GM13976 (cell line): ENCODE measurements at places on chromosomes 3 and 15.

DNA sequence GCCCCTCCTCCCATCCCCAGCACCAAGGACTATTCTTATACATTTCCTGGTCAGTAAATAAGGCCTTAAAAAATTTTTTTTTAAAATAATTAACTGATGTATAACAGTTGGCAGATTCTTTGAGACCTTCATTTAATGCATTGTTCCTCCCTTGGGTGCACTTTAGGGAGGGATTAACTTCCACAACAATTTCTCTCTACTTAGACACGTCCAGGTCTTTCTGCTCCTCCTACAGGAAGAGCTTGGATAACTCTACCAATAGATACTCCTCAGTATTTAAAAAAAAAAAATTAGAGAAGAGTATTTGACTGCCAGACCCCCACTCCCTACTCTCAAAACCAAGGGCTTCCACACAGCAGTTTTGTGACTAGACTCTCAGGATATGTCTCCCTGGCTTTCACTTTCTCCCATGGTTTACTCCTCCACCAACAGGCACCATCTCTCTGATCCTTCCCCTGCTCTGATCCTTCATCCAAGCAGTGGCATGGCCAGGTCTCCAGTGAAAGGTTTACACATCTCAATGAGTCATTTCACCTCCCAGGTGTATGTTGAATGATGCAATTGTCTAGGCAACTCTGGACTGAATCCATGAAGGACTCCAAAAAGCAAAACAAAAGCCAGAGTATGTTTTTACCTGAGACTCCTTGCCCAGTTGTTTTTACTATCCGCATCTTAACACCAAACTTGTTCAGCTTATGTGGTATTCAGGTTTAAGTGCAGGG is 7.4 kb downstream of the ZIC4 start:
- DNase-seq, result no peak

GRCh38 chr3:165983284-165983683 is 146.1 kb upstream of the BCHE start:
- DNase-seq, result no peak

DNA sequence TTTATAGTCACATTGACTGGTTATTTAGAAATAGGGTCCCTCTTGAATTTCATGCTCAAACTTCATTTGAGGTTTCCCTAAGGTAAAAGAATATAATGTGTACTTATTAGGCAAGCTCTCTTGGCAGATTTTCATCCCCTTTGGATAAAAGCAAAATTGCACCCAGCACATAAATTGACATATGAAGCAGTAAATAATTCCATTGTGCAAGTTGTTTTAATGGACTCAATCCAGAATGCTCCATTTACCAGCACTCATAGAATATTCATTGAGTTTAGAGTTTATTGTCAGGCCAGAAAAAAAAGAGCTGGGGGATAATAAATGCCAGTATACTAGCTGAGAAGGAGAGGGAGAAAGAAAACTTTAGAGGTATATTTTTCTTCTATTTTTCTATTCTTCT is 136.8 kb downstream of the TPRG1 start:
- no peak for DNase-seq

DNA sequence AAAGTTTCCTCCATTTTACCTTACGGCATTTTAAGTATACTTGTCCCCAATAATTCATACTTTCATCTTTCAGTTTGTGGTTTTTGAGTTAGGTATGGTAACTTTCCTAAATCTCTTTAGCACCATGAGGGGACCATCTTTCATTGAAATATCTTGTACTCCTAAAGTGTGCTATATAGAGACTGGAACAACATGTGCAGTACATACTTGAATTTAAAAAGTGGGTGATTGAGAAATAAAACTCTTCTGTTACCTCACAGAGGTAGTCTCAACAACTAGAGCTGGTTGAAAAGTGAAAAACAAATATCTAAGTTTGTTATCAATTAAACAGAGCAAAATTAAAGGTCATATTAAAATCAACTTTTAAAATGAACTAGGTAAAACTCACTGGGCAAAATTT is 423.1 kb downstream of the ROBO2 start:
- no peak for DNase-seq

DNA sequence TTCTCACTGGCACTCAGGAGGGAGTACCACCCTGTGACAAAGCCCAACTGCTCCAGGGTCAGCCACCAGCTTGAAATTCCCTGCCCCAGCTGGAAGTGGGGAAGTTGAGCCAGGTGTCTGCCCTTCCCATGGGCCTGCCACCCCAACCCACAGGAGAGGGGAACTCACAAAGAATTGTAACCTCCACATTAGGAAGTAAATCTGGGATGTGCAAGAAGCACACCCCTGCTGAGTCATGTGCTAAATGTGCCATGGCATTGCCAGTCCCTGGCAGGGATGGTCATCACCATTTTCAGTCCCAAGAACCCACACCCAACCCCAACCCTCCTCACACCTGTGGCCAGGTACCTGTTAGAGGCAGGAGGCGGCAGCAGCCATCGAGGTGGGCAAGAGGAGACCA is 165.2 kb upstream of the THBS1 start:
- DNase-seq, result no peak

DNA sequence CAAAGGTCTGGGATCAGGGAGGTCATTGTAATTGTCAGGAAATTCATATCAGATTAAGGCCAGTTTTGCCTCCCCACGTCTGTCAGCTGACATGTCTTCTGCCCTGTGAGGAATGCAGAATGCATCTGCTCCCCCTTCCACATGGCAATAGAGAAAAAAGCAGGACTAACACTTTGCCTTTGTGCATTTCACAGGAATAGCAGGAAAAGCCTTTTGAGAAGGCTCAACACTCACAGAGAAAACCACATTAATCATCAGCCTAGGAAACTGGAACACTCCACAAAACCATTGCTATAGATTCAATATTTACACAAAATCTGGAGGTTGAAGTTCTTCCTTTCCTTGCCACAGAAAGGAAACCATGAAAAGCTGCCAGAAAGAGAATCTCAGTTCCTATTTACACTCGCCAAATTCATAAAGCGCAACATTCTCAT is 165.2 kb upstream of the HES1 start:
- DNase-seq, result no peak

GRCh38 chr3:191781044-191781443 is 320.1 kb downstream of the PYDC2 start:
- DNase-seq, result no peak

DNA sequence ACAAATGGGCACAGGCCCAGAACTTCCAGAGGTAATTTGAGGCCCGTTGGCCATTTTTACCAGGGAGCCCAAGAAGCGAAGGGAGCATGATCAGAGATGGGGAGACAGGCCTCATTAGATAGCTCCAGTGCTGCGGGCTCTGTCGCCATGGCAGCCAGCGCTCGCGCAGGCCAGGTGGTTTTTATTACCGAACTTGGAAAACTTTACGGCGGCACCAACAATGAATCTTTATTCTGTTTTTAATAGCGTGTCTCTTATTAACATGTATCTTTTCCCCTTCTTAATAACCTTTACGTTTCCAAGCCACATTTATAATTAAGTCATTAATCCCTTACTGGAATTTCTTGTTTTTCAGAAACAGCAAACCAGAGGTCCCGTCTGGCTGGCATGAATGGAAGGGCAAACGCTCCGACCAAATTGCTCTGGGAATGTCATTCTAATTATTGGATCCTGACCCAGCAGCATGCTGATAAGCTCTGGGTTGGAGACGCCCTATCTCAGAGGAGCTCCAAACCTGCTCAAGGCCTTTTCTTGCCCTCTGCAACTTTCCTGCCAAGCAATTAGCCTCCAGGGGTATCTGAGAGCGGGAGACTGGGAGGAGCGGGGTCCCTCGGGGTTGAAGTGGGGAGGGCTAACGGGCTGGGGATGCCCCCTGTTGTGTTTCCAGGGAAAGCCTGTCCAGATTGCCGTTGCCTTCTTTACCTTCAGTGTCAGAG is 256.4 kb downstream of the TLE3 start:
- DNase-seq, result no peak

DNA sequence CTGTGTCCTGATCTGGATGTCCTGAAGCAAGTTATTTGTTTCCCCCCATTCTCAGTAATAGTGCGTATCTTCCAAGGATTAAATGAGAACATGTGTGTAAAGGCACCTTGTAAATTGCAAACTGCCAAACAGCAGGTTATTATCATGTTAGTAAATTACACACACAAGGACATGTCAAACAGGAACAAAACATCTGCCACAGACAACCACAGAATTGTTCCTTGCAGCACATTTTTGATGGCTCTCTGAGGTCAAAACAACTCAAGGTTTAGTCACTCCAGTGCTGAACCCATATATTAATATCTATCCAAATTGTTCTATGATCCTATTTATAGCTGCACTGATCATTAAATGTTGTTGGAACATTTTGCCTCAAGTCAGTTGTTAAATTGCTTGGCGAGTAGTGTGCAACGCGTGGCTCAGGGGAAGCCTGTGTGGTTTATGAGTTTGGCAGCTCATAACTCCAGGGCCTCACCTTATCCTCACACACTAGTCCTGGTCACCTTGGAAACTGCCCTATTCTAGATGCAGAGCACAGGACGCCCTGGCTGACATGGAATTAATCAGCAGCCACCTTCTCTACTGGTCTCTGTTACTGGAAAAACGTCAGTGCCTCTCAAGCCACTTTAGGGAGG is 46.3 kb upstream of the CDV3 start:
- no peak for DNase-seq

DNA sequence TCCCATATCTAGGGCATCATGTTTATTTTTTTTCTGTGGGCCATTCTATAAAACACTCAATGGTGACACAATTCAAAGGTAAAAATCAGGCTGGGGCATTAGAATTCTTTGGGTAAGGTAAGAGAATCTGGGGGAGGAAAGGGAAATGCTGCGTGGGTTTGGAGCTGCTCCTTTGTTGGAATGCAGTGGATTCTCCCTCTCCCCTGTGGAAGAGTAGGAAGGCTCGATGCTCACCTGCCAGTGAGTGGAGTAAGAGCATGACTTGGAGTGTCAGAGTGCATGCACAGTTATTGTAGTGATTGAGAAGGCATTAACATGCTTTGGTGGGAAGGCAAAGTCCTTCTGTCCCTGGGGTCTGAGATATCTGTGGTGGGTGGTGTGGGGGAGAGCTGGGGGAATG is 280.0 kb downstream of the PDCD6IP start:
- no peak for DNase-seq

DNA sequence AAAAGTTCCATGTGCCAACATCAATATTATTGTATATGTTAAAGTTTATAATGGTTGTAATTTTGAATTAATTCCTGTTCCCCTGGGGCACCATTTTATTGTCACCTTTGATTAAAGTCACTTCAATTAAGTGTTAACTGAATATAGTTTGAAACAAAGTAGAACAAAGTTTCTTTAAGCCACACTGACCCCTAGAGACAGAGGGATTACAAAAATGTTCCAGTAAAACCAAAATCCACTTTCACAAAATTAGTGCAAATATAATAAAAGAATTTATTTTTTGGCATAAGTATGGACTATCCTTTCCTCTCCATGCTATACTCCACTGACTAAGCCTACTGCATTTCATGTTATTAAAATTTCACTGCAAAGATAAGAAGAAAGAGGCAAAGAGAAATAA is 123.9 kb downstream of the ZMAT3 start:
- no peak for DNase-seq

DNA sequence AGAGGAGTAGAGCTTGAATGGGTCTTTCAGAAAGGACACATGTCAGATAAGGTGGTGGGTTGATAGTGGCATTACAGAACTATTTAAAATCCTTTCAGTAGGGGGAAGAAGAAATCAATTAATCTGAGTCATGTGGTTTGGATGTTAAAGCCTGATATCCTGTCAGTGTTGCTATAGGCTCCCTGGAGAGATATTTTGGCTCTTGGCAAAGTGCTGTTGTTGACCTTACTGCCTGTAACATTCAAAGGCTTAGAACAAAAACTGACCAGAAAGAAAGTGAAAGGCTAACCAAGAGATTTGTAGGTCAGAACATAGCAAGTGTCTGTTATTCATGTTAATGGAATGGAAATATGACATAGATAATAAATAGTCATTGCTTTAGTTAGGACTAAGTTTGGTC is 552.9 kb downstream of the DIPK2A start:
- no peak for DNase-seq

DNA sequence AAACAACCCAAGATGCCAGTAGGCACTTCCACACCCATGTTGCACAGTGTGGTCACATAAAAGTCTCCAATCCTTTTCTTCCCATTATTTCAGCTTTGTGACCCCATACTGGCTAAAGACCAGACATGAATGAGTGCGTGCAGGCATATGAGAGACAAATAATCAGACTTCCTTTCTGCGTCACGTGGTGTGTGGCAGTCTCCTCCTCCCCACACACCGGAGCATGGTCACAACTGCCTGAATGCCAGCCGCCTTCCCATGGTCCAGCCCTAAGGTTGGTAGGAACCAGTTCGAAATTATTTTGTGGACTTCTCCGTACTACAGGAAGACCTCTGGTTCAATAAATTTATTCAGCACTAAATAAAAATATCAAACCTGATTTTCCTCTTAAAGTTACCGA is 65.5 kb downstream of the VGLL4 start:
- DNase-seq, result no peak

DNA sequence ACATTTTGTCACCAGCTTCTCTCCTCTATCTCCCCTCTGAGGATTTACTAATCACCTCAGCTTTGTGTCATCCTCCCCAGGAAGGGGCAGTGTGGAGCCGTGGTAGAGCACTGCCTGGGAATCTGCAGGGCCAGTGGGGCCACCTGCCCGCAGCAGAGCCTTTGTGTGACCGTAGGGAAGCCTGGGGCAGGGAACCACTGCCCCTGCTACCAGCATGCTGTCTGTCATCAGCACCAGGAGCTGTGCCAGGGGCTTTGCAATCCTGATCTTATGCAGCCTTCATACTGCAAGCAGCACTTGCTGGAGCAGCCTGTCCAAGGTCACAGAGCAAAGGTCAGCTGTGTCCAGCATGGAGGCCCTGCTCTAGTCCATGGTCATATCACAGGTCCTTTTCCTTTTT is 170.2 kb upstream of the IL12A start:
- DNase-seq, result no peak

DNA sequence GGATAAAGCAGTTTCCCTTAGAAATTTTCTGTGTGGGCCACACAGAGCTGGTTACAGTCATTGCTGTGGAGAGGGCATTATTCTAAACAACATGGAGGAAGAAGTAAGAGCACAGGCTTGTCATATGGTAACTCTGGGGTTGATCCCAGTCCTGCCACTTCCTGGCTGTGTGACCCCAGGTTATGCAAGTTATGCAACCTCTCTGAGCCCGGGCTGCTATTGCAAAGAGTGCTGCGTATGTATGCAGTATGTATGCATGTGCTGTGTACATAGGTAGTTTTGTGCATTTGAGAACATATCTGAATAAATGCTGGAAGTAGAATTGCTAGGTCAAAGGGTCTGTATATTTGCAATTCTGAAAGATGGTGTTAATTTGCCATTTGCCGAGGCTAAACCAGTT is 9.2 kb downstream of the SPSB4 start:
- DNase-seq, result no peak

DNA sequence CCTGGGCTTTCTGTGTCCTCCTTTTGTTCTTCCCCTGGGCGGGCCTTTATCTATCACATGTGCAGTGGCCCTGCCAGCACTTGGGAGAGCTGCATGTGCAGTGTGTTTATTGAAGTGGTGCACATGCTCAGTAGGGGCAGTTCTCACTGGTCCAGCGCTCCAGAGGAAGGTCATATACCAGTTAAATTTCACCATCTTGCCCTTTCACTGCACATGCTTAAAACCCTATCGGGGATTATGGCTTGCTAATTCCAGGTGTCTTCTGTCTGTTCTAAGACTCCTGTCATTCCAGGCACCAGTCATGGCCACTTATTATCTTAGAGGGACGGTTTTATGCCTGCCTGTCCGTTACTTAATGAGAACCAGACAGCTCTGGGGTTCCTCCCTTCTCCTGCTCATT is 52.2 kb downstream of the ROPN1B start:
- DNase-seq, result no peak

GRCh38 chr3:129181819-129182218 is 1.9 kb downstream of the CNBP start:
- no peak for DNase-seq
